ENCODE measurements at places on chromosomes 11 and 22. TPM values are rescaled to one million over a fixed set of nuclear protein-coding genes. Genes with fewer than 3 reads are reported as not detected.

The SHISA8 gene
- total RNA-seq = 3.3 TPM

The ST14 gene
- 1.5 TPM for total RNA-seq

The CCT8L2 gene
- not detected for total RNA-seq

The TRPM5 gene
- total RNA-seq = not detected

The FOXRED1 gene
- total RNA-seq = 25.3 TPM

The C11orf16 gene
- not detected for total RNA-seq

The WBP2NL gene
- total RNA-seq = 0.50 TPM

The ARHGEF17 gene
- total RNA-seq = 42.2 TPM

The EEF1G gene
- total RNA-seq = 833 TPM

The CRYBA4 gene
- not detected for total RNA-seq

The BANF1 gene
- total RNA-seq = 209 TPM

The GAL gene
- not detected for total RNA-seq

The TMA7B gene
- total RNA-seq = not detected

The LIN7C gene
- total RNA-seq = 24.2 TPM

The SIAE gene
- 40.4 TPM for total RNA-seq

The B3GAT1 gene
- total RNA-seq = 0.08 TPM

The KRTAP5-10 gene
- total RNA-seq = not detected

The ZNF70 gene
- total RNA-seq = 4.9 TPM

The ST3GAL4 gene
- 57.1 TPM for total RNA-seq

The FGF19 gene
- not detected for total RNA-seq

The TXNRD2 gene
- 29.6 TPM for total RNA-seq

The FAM111B gene
- total RNA-seq = 0.92 TPM

The TSGA10IP gene
- not detected for total RNA-seq

The POTEH gene
- not detected for total RNA-seq

The APOL3 gene
- 33.3 TPM for total RNA-seq

The CASP12 gene
- total RNA-seq = 0.52 TPM

The MS4A15 gene
- total RNA-seq = not detected

The GRAMD4 gene
- total RNA-seq = 58.5 TPM

The UBQLNL gene
- 0.16 TPM for total RNA-seq

The KRTAP5-11 gene
- total RNA-seq = not detected

The CATSPERZ gene
- 0.32 TPM for total RNA-seq

The SLC7A4 gene
- 0.47 TPM for total RNA-seq

The TUBA8 gene
- total RNA-seq = 200 TPM

The TMEM151A gene
- 1.1 TPM for total RNA-seq

The UBASH3B gene
- 4.7 TPM for total RNA-seq

The DTX4 gene
- 5.0 TPM for total RNA-seq

The SHANK3 gene
- 19.5 TPM for total RNA-seq

The LDHAL6A gene
- not detected for total RNA-seq

The CST6 gene
- total RNA-seq = 0.91 TPM

The IFITM10 gene
- total RNA-seq = 0.76 TPM

The STK33 gene
- 15.6 TPM for total RNA-seq

The TCN2 gene
- total RNA-seq = 21.3 TPM

The THRSP gene
- 34.6 TPM for total RNA-seq

The ACTN3 gene
- 0.10 TPM for total RNA-seq

The TRIM5 gene
- total RNA-seq = 14.2 TPM

The CARNS1 gene
- 11.9 TPM for total RNA-seq

The OR8G1 gene
- total RNA-seq = not detected

The TTC12 gene
- total RNA-seq = 4.2 TPM

The CARD18 gene
- total RNA-seq = not detected

The SLC3A2 gene
- total RNA-seq = 91.2 TPM

The MOGAT2 gene
- total RNA-seq = 0.38 TPM

The SYCE3 gene
- total RNA-seq = not detected

The SCGB2A2 gene
- total RNA-seq = not detected
